ENCODE measurements at places on chromosomes 13 and 19. TPM values are rescaled to one million over a fixed set of nuclear protein-coding genes. Genes with fewer than 3 reads are reported as not detected.

Gene RPL13A
- 2,039 TPM for total RNA-seq

Gene B3GNT8
- 1.5 TPM for total RNA-seq

Gene KANK3
- 0.09 TPM for total RNA-seq

Gene DNAAF3
- total RNA-seq, result 0.33 TPM

Gene ZNF547
- 4.1 TPM for total RNA-seq

Gene HCST
- 0.81 TPM for total RNA-seq

Gene CCL25
- total RNA-seq, result not detected

Gene KATNAL1
- 38.7 TPM for total RNA-seq

Gene DAND5
- total RNA-seq, result not detected

DNA sequence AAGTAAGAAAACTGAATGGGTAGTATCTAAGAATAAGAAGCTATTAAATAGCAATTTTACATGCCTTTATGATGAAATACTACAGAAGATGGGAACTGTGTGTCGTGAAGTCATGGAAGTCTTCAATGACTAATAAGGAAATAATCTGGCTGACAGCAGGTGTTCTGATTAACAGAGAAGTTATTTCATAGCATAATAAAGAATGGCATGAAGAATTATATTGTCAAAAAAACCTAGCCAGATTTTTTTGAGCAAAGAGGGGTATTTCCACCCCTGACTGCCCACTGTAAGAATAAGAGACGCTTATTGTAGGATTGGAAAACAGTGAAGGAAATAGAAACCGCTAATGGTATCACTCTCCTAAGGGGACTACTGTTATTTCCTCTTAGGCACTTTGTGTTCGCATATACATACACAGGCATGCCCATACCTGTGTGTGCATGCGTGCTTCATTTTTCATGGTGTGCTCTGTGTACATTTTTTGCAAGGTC, 318.8 kb downstream of the SHISA2 start:
- DNase-seq, result peak; percentile 18

- no peak for DNase-seq
Observed at GRCh38 chr13:111431206-111431605, 110.8 kb downstream of the TEX29 start.

GRCh38 chr13:113553511-113554332, 30.8 kb upstream of the TFDP1 start:
- no peak for DNase-seq

DNA sequence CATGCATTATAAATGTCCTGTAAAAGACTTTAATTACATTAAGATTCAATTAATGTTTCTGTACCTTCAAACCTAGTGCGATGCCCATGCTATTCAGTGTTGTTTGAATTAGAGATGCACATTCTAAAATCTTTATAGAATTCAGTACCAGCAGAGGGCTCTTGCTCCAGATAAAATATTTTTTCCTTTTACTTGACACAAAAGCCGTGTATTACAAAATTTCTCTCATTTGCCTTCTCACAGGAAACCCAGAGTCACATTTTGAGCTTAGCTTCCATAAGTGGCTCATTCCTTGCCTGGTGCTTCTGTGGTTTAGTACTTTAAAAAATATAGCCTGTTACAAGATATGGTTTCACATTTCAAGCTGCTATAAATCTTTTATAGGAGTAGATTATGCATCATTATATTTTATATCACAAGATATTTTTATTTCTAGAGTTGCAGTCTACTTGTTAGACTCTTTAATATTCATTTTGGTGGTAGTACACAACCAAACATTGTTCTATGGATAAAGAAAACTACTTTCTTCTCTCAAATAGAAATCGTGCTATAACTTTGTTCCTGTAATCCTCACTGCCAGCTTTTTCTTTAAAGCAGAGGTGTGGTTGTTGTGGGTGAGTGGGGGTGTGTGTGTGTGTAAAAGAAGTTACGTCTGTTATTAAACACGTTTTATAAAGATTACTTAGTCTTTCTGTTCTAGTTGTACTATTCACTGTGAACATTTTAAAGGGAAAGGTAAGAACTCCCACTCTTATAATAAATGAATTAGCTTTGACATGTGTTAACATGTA, 101.4 kb downstream of the RNF17 start:
- DNase-seq, result peak; percentile 40

GRCh38 chr19:29858000-29858596, 46.3 kb downstream of the CCNE1 start:
- DNase-seq, result no peak

DNA sequence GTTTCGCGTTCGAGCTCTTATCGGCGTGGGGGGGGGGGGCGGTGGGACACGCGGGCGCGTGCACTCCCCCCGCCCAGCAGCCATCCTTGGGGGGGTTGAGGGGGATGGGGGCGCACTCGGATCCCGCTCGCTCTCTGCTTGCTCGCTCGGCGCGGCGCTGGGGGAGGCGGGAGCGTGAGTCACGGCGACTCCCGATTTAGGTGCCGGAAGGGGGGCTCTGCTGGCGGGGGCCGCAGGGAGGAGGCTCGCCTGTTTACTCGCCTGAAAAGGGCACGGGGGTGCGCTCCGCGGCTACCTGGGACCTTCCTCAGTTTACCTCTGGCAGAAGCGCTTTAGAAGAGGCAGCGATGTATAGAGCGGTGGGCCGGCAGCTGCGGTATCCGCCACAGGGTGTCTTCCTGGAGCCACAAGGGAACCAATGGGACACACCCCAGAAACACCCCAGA, 1.1 kb upstream of the PDE4A start:
- no peak for DNase-seq

DNA sequence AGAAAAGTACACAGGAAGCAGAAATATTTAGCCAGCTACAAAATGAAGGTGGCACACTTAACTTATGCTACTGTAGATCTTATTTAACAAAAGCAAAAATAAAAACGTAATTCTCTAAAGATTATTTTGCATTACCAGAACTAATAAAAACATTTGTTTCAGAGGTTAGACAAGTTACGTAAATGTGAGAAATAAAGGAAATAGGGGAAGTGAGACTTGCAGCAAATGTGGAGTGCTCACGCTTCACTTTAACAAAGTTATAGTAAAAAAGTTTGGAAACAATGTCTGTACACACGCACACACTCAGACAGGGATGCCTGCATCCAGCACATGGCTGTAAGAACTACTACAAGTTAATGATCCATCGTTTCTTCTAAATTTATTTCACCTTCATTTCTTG, 83.7 kb downstream of the NALCN start:
- DNase-seq, result no peak

DNA sequence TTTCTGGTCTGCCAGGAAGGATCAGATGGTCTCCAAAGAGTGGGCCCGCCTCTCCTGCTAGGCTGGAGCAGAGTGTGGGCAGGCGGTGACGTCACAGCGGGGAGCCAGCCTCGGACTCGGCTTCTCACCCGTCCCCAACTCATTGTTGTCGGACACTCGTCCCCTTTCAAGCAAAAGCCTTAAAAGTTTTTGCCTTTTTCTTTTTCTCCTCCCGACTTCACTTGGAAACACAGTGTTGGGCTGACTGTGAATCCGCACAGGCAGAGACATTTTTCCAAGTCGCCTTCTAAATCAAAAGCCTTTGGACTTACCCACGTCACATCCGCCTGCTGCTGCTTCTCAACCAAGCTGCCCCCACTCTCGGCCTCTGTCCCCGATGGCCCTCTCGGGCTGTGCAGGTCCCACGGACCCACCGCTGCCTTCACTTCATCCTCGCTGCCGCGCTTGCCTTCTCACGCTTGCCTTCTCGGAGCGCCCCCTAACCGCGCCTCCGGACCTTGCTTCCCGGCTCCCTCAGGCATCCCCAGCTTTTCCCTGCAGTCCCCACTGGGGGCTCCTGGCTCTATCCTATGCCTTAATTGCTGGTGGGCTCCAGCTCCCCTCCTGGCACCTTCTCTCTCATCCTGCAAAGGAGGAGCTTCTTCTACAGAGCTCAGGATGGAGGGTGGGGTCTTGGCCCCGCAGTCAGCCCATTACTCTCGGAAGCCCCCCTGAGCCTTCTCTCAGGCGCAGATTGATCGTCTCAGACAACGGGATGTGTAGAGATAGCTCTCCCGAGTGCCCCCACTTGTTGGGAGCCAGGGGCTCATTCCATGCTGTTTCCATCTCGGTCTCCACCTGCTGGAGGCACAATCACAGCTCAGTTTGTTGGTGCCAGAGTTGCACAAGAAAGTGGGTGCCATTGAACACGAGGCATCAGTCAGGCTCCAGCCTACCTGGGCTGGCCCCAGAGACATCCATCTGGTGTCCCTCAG, 3.9 kb upstream of the ZNF135 start:
- no peak for DNase-seq

- DNase-seq, result no peak
Observed at GRCh38 chr19:12664406-12665280, 1.9 kb downstream of the MAN2B1 start.
